ENCODE measurements at places on chromosomes 5 and 9.

DNA sequence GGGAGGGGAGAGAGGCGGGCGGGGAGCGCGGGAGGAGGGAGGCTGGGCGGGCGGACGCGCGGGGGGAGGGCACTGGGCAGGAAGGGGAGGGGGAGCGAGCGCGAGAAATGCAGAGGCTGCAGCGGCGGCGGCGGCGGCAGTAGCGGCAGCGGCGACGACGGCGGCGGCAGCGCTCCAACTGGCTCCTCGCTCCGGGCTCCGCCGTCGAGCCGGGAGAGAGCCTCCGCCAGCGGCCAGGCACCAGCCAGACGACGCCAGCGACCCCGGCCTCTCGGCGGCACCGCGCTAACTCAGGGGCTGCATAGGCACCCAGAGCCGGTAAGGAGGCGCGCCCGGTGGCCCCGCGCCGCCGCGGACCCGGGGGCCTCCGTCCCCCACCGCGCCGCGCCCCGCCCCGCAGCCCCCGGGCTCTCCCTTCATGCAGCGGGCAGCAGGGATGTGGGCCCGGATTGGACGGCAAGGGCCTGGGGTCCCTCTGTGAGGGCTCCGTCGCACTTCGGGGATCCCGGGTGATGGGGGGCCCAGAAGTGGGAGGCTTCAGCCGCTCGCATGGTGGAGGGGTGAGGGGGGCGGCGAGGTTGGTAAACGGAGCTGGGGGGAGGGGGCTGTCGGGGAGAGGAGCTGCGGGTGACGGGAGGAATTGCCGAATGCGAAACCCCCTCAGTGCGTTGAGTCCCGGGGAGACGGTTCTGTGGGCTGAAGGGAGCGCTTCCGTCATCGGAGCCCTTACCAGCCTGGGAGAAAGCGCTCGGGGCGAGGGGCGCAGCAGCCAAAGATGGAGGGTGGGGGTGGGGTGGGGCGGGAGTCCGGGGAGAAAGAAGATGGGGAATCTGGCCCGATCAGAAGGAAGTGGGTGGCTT, at the start of gene BASP1:
TSS of gene BASP1 (plus strand) at position 139 of the 860 bp plus-strand sequence. CDS start 57,586 bp downstream, outside the sequence.
- DNase-seq: no peak

DNA sequence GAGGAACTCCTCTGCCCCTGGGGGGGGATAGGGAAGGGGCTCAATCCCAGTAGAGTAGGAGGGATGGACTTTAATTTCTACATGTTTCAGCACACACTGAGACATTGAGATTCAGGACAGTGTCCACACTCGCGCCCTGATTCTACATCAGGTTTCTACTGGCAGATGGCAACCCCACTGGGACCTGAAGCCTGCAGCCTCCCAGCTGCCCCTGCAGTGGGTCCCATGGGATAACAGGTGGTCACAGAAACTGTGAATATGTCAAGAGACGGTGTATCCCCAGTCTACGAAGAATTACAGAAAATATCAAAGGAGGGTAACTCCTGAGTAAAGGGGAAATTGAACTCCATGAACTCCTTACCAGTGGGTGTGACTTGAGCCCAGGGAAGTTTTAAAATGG, 2.4 kb upstream of the TERT start:
- DNase-seq: no peak

GRCh38 chr5:158679221-158679641, 420.5 kb downstream of the EBF1 start:
- DNase-seq: no peak

DNA sequence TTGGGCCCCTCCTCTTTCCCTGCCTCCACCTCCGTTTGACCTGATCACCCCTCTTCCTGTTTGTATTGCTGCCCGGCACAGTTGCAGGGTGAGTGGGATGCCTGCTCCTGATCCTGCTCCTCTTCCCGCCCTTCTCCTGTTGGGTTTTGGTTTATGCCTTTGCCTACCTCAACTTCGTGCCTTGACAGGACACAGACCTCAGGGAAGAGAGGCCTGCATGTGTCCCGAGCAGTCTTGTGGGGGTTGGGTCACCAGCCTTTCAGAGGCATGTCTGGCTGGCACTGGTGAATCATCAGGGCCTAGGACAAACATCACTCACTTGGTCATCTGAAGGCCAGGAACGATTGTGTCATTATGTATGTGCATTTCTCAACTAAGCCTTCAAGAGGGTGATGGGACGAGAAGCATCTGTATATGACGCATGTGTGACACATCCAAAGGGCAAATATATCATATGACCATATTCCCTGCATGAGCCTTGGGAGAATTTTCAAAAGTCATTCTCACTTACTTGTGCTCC, 56.9 kb downstream of the NPR3 start:
- peak; percentile 100 for DNase-seq

DNA sequence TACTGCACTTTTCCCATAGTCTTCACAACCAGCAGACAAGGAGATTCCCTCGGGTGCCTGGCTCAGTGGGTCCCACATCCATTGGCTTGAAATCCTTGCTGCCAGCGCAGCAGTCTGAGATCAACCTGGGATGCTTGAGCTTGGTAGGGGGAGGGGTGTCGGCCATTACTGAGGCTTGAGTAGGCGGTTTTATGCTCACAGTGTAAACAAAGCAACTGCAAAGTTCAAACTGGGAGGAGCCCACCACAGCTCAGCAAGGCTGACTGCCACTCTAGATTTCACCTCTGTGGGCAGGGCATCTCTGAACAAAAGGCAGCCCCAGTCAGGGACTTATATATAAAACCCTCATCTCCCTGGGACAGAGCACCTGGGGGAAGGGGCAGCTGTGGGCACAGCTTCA, 512.3 kb upstream of the MPDZ start:
- DNase-seq: no peak

DNA sequence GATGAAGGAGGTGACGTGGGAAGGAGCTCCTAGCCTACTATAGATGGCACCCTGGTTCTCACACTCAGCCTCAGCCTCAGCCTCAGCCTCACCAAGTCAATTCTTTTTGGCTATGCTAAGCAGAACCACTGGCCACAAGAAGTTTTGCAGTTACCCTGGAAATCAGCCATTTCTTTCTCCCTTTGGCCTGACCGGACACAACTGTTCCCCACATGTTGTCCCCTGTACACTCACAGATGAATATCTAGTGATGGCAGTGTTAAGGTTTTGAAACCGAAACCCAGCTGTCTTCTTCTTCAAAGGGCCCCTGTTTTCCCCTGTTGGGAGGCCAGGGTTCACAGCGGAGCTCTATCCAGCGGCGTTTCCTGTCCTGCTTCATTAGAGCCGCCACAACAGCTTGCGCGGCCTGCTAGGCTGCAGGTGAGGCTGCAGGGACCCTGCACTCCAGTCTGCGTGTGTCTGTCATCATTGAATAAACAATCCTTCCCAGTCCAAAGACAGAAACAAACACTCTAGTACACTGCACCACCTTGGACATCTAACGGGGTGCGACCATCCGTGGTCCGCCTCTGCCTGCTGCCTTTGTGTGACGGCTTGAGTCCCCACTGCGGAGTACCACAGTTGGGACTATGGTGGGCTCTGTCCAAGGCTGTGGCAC, 250.5 kb downstream of the DENND1A start:
- no peak for DNase-seq

DNA sequence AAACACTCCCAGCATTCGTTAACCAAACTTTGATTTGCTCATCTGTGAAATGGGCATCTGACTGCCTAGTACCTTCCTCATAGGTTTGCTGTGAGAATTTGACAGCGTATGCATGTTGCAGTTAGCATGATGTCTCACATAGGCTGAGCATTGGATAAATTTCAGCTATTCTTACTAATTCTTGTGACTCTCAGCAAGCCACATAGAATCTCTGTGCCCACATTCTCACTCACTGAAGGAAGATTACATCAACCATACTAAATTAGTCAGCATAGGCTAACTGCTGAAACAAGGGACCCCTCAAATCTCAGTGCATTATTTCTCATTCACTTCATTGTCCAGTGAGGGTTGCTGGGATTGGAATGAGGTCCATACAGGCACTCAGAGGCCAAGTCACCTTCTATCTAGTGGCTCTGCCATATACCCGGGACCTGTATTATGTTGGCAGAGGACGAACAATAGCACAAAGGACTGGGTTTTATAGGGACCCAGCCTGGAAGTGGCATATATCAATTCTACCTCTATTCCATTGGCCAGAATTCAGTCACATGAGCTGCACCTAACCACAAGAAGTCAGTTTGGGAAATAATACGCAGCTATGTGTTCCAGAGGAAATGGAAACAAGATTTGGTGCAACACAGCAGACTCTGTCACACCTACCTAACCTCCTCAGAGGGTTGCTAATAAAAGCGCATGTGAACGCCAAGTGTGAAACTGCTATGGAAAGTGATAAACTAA, 4.2 kb upstream of the PTGER4 start:
- no peak for DNase-seq

DNA sequence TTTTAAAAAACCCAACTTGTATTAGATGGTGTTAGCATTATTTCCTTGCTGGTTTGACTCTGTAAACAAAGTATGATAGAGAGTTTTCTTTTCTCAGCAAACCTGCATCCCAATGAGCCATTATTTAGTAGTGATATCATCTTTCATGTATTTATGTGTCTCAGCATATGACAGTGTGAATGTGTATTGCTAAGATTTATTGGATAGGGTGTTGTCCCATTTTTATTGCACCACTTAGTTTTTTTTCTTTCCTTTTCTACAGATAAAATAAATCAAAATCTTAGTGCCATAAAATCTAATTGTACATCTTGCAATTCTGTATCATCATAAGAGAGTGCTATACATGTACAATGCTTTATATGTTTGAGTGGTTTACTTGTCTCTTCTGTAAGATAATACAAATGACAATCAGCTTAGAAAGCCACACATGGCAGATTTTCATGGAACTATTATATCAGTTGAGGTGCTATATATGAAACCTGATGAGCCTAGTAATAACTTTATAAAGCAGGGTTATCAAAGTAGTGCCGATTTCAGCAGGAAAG, 149.2 kb upstream of the CYLC2 start:
- no peak for DNase-seq

DNA sequence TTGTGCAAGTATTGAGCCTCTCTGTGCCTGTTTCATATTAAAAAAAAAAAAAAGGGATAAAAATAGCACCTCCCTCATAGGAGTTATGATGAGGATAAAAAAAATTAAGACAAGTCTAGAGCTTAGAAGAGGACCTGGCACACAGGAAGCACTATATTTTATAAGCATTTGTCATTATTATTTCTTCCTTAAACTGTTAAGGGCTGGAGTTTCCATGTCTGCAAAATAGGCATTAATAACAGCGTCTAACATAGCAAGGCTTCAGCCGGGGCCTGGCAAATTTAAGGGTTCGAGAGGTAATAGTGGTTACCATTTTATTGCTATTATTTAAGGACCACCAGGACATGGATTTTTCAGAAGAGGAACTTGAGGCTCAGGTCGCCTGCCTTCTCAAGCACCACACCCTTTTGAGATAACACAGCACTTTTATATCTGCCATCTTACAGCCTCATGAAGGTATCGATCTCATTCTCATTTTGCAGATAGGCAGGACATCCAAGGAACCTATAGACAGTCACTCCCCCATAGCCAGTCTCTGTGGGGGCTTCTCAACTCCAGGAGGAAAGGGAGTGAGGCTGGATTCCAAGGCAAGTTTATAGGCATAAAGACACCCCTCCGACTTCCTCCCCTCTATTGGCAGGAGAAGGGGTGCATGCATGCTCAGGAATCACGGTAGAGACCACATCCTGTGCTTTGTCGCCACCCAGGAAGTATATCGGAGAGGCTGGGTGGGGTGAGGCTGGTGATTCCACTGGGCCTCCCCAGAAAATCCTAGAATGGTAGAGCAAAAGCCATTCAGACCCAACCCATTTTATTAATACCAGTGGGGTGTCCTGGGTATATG, 2.4 kb downstream of the ANXA6 start:
- no peak for DNase-seq

GRCh38 chr9:105142406-105143135, 101.9 kb upstream of the SLC44A1 start:
- no peak for DNase-seq

DNA sequence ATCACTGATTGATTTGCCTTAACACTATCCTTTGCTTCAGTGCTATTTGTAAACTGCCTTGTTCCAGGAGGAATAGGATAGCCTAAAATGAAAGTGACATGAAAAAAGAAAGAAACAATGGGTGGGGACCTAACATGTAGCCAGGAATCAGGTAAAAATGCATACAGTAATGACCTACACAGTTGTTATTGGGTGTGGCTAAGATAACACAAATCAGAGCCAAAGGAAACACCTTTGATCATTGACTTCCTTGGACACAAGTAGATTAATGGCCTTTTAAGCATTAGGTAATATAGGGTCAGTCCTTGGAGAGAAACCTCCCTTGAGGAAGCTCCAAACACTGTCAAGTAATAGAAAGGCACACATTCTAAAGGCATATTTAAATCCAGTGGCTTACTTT, 220.4 kb downstream of the TRPM3 start:
- DNase-seq: no peak

GRCh38 chr9:22813529-22813928, 366.9 kb downstream of the DMRTA1 start:
- DNase-seq: no peak

DNA sequence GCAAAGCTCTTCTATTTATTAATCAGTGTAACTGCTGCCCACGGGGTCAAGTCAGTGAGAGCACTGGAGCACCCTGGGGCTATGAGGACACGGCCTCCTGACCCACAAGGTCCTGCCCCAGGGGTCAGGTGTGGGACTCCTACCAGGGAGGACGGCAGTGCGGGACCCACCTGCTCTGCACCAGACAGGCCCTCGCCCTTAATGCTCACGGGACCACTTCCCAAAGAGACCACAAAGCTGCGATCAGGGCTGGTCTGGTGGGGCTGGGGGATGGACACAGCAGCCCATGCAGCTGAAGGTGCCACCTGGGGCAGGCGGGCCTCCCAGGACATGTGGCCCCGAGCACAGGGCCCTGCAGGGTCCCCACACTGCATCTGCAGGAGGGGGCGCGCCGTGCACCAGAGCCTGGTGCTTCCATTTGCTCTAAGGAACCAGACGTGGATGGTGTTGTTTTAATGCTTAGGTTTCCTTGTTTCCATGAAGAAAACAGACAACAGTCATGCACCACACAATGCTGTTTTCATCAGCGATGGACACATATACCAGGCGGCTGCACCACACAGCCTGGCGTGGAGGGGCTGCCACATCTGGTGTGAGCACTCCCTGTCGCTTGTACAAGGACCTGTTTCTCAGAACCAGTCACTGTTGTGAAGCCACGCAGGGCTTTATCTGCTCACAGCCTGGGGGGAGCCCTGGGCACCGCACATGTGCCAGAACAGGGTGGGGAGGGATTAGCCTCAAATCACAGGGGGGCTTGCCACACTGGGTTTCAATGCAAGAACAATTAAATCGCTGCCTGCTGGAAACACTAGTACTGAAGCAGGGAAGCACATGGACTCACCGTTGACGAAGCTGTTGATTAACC, 22.6 kb downstream of the CLPTM1L start:
- DNase-seq: no peak

GRCh38 chr9:135281791-135282737, 194.6 kb downstream of the OLFM1 start:
- no peak for DNase-seq

- no peak for DNase-seq
These were observed 803.4 kb upstream of the CDH6 start for GRCh38 chr5:30390095-30390494.

DNA sequence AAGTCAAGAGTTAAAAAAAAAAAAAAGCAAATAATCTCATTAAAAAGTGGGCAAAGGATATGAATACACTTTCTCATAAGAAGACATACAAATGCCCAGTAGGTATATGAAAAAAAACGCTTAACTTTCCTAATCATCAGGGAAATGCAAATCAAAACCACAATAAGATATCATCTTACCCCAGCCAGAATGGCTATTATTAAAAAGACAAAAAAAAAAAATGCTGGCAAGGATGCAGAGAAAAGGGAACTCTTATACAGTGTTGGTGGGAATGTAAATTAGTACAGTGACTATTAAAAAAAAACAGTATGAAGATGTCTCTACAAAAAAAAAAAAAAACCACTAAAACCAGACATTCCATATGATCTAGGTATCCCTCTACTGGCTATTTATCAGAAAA, 79.4 kb downstream of the LPAR1 start:
- no peak for DNase-seq

Data from HS-5 (cell line).